Stimulated activated CD8-positive, alpha-beta memory T cell treated with anti-CD3 and anti-CD28 coated beads, Interleukin-4, amount 100 ng/mL, for 24 hours (primary cell): ENCODE measurements at places on chromosomes 3 and 15.

GRCh38 chr3:193391902-193392301 lies 13.3 kb upstream of the ATP13A5 start:
- no peak for DNase-seq

GRCh38 chr3:18239674-18240073 lies 185.5 kb downstream of the SATB1 start:
- no peak for DNase-seq

- no peak for DNase-seq
These were observed 78.1 kb upstream of the CGNL1 start for GRCh38 chr15:57298204-57298603.

DNA sequence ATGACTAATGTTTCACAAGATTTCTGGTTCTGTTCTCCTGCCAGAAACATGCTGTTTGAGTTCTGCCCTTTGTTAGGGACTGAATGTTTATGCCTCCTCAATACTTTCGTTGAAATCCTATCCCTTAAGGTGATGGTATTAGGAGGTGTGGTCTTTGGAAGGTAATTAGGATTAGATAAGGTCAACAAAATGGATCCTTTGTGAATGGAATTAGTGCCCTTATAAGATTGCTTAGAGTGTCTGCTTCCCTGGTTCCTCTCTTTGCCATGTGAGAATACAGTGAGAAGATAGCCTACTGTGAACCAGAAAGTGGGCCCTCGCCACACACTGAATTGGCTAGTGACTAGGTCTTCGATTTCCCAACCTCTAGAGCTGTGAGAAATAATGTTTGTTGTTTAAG lies 621.4 kb upstream of the ALCAM start:
- DNase-seq: no peak

DNA sequence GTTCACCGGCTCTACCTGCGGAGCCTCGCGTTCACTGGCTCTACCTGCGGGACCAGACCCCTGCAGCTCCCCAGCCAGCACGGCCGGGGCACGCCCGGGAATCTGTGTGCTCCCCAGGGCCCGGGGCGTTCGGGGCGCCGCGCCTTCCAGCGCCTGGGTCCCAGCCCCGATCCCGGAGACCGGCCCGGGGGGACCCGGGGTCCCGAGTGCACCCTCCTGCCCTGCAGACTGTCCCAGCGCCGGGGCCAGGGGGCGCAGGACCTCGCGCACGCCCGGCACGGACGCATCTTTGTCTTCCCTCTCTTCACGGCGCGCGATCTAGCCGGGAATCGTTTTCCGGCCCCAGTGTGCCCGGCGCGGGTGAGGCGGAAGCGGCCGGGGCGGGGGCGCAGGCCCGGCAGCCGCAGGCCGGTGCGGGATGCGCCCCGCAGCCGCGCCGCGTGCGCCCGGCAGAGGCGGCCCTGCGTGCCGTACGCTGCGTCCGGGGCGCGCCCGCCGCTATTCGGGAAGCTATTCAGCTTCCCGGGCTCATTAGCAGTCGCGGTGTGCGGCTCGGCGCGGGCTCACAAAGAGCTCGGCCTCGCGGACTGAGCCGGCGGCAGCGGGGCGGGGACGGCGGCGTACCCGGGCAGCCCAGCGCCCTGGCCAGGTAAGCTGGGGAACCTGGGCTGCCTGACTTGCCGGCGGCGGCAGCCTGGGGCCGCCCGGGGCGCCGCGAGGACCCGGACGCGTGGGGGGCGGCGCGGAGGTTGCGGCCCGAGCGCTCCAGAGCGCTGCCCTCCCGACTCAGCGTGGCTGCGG lies at the start of gene APBA2:
Gene APBA2, plus strand, starts transcription at position 345 of the 801 bp plus-strand sequence. CDS start 167,911 bp downstream, outside the sequence.
- peak; percentile 24 for DNase-seq

DNA sequence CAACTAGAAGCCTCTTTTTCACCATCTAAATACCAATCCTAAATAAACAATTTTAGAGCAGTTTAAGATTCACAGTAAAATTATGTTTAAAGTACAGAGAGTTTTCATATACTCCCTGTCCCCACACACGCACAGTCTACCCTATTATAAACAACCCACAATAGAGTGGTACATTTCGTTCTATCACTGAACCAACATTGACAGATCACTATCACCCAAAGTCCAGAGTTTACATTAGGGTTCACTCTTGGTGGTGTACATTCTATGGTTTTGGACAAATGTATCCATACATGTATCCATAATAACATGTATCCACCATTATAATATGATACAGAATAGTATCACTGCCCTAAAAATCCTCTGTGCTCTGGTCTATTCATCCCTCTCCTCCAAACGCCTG lies 89.0 kb downstream of the MLH1 start:
- no peak for DNase-seq

GRCh38 chr15:45429941-45430792 lies 51.8 kb upstream of the GATM start:
- DNase-seq: peak; percentile 81

- no peak for DNase-seq
These were observed 309.8 kb downstream of the UNC13C start for GRCh38 chr15:54288049-54288448.

- peak; percentile 33 for DNase-seq
These were observed 104.2 kb upstream of the SLC7A14 start for GRCh38 chr3:170689893-170690660.

- no peak for DNase-seq
These were observed 463.0 kb downstream of the ERC2 start for GRCh38 chr3:56005196-56005805.

DNA sequence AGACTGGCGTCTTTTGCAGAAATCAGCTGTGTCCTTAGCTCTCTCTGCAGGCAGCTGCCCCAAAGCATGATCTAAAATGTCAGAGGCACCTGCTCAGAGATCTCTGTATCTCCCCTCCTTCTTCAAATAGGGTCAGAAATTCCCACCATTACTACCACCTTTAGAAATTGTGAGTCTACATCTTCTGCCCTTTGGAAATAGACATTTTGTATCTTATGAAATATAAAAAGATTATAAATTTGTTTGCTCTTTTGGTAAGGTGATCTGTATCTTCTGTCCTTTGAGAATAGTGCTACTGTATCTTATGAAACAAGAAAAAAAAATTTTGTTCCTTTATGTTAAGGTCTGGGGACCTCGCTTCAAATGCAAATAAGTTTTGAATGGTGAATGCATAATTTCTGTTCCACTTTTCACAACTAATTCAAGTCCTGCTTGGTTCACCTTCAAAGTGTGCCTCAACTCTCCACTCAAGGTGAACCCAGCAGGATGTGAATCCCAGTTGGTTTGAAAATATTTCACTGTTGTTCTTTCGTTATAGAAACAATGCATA lies 28.3 kb upstream of the GPD1L start:
- DNase-seq: no peak

- no peak for DNase-seq
These were observed 90.7 kb upstream of the ICE2 start for GRCh38 chr15:60569596-60569995.

GRCh38 chr3:106699122-106699521 lies 678.1 kb upstream of the CCDC54 start:
- DNase-seq: no peak

- no peak for DNase-seq
These were observed 75.2 kb downstream of the CHRNA7 start for GRCh38 chr15:32105258-32106241.

- no peak for DNase-seq
These were observed 159.1 kb upstream of the NANOGP8 start for GRCh38 chr15:35244227-35244626.

- DNase-seq: no peak
These were observed 83.4 kb downstream of the GABRG3 start for GRCh38 chr15:27054426-27054825.

DNA sequence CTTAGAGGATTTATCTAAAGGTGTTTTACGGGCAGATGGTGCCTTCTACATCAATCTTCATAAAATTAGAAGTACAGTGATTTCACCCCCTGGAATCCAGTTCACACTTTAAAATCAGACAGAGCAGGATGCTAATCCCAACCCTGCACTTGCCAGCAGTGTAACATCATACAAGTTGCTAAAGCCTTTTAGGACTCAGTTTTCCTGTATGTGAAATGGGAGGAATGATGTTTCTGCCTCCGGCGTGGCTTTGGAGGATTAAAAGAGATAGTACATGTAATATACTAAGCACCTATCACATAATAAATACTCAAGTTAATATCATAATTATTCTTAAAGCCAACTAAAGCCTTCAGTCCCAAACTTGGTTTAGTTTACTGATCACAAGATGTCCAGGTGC lies 257.2 kb upstream of the THBS1 start:
- no peak for DNase-seq

- DNase-seq: no peak
These were observed 155.2 kb upstream of the C2CD4B start for GRCh38 chr15:62320259-62320658.
